ENCODE measurements at places on chromosomes 7 and 10. TPM values are rescaled to one million over a fixed set of nuclear protein-coding genes. Genes with fewer than 3 reads are reported as not detected.

HOXA11 gene
- not detected for total RNA-seq

C1QL3 gene
- 0.35 TPM for total RNA-seq

GRM3 gene
- total RNA-seq, result 0.21 TPM

TCERG1L gene
- not detected for total RNA-seq

APBB1IP gene
- total RNA-seq, result 67.0 TPM

LIPK gene
- not detected for total RNA-seq

CYP2C18 gene
- total RNA-seq, result not detected

FAM25G gene
- total RNA-seq, result not detected

GIMAP5 gene
- total RNA-seq, result 4.5 TPM

SPDYE11 gene
- not detected for total RNA-seq

PLEKHS1 gene
- total RNA-seq, result not detected

LRRC4 gene
- not detected for total RNA-seq

All from GM12878 (cell line).